ENCODE measurements at places on chromosomes 1 and 21.

DNA sequence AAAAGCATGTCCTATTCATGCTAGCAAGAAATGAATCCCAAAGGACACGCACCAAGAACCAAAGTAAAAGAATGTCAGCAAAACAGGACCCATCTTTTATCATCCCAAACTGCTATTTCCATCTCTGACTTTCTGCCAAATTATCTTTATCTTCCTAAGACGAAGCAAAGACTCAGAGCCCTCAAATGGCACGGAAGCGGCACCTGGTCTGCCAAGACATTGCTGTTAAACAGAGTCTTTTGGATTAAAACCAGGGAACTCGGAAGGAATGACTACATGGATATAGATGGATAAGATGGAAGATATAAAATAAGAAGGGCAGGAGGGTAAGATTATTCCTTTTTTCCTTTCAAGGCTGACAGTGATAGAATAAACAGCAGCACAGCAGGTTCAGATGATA lies 60.8 kb upstream of the LBR start:
- DNase-seq: no peak

DNA sequence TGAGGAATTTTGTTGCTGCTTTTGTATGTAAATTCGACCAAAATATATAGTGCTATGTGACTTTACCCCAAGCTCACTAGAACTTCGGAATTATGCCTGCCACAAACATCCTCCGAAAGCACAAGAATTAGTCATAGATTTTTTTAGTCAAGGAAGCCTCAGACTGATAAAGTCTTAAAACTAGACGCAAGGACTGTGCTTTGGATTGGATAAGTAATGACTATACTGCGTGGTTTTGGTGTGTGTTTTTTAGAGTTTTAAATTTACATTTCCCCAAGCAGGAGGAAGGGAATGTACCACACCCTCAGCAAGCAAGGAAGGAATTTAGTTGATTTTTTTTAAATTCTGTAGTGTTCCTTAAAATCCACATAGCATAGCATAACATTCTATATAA lies 10.3 kb downstream of the WLS start:
- no peak for DNase-seq

DNA sequence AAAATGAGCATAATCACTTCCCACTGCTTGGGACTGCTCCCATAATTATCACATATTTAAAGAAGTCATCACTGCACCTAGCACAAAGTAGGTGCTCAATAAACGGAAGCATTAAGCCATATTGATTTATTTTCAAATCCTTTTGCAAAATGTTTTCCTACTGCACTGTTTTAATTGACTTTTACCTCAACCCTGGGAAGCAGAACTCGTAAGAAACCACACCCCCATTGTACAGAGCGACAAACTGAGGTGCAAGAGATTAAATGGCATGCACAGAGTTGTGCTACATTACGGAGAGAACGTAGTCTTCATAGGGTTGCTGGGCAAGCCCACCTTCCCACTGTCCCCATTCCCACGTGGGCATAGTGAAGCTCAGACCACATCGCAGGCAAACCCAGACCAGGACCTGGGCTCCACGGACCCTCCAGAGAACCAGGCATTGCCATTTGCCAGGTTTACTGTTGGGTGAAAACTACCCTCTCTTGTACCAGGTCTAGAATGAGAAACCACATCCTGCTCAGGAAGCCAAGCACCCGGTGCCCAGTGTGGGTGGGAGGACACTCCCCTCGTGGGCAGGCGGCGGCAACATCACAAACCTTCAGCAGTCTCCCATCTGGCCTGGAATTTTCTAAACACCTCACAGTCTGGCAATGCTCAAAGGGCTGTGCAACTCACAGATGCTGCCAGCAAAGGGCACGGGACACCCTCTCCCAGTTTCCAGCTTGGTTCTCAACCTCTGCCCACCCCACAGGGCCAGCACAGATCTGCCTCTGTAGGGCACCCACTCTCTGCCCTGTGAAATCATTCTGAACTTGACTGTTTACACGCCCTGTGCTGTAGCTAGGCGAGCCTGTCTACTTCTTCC lies 8.2 kb downstream of the IFFO2 start:
- DNase-seq: no peak

DNA sequence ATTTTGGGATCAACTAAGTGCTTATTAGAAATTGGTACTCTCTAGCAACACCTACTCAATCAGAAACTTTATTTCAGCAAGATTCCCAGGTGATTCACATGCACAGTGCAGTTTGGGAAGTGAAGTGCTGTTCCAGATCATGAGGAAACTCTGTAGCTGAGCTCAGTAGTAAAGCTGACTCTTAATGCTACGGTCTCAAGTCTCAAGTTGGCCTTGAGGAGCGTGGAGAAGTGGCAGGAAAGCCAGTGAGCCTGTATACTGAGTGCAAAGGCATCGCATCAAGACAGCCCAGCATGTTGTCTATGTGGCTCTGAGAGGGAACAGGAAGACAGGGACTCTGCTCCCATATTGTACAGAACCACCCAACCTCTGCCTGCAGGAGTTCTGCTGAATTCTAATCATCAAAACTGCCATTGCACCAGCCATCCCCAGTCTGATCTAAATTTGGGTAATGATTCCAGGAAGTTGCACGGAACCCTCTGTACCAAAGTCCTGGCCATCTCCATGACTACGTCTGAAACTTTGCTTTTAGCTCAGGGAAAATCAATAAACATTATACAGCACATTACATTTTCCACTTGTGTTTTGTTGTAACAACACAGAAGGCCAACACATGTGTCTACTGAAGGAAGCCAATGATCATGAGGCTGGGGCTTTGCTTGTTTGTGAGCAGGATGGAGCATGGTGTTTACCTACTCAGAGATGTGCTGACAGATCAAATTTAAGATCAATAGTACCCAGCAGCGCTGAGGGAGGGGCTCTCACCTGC lies 105.1 kb upstream of the TLR5 start:
- DNase-seq: no peak

- DNase-seq: no peak
These were observed 1.8 kb upstream of the FABP3 start for GRCh38 chr1:31374511-31375196.

DNA sequence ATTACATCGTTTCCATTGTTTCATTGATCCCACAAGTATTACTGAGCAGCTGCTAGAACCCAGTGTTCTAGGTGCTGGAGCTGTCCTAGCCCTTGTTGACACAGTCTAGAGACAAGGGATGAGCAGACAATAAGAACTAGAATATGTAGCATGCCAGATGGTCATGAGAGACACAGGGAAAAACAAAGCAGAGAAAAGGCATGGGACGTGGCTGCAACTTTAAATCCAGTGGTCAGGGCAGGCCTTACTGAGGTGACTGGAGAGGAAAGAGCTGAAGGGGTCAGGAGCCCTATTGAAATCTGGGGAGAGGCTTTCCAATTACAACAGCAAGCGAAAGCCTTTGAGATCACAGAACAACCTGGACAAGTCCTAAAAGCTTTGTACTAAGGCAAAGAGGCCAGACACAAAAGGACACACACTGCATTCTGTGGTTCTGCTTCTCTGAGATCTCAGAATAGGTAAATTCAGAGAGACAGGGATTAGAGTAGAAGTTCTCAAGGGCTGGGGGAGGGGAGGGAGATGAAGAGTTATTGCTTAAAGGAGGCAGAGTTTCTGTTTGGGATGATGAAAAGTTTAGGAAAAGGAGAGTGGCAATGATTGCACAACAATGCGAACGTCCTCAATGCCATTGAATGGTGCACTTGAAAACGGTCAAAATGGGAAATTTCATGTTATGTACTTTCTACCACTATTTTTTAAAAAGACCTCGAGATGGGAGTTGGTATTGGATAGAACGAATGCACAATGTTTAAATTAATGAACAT lies 467.4 kb upstream of the VAMP3 start:
- no peak for DNase-seq
